ENCODE measurements at places on chromosomes 7 and 10.

GRCh38 chr10:112269266-112269665 lies 13.9 kb upstream of the TECTB start:
- no peak for DNase-seq

GRCh38 chr10:125878957-125879835 lies 1.9 kb downstream of the DHX32 start:
- no peak for DNase-seq

GRCh38 chr7:26583094-26583648 lies 281.2 kb downstream of the SKAP2 start:
- no peak for DNase-seq

GRCh38 chr7:92750447-92750839 lies 85.9 kb downstream of the CDK6 start:
- no peak for DNase-seq

GRCh38 chr7:50657912-50658311 lies 92.7 kb upstream of the DDC start:
- no peak for DNase-seq

DNA sequence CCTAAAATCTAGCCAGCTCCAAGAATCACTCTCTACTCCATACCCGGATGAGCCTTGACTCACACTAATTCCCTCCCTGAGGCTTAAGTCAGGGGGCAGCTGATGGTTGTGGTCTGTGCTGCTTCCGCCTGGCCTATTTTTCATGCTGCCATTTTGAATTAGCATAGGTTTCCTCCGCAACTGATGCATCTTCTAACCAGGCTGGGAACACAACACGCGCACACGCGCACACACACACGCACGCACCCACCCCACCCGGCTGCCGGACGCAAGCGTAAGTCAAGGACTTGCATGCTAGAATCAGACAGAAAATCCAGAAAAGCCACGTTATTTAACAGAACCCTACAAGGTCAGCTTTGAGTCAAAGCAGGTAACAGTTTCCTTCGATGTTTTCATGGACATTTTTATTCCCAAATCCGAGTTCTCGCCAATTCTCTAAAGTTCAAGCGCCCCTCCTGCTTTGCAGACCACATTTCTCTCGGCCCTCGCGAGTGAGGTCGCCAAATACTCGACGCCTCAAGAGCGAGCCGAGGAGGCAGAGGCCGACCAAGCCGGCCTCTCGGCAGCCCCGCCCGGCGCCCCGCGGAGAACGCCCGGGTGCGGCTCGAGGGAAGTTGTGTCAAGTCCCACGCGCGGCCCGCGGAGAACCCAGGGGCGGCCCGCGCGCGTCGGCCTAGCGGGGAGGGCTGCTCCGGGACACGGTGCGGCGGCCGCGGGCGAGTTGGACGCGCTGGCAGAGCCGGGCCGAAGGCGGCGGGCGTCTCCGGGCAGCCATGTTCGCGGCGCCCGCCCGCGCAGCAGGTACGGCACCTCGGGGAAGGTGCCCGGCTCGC lies 961 bp downstream of the SCRN1 start:
- no peak for DNase-seq

- no peak for DNase-seq
Measured at GRCh38 chr10:123016228-123016627, 7.4 kb downstream of the ACADSB start.

DNA sequence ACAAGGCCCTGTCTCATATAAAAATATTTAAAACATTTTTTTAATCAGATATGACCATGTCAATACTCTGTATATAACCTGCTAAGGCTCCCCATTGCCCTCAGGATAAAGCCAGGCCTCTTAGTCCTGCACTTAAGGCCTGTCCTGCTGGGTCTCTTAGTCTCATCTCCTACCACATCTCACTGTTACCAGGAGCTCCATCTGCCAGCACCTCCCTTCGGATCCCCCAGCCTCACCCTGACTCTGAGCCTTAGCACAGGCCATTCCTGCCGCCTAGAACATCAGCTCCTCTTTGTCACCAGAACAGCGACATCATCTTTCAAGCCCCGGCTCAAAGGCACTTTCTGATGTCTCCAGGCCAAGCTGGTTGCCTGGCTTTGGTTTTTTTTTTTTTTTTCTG lies 25.7 kb upstream of the GTF2IRD1 start:
- no peak for DNase-seq

- DNase-seq = no peak
Measured at GRCh38 chr10:11381023-11381422, 230.4 kb downstream of the USP6NL start.

GRCh38 chr10:97718178-97718577 lies 4.6 kb downstream of the MARVELD1 start:
- no peak for DNase-seq

DNA sequence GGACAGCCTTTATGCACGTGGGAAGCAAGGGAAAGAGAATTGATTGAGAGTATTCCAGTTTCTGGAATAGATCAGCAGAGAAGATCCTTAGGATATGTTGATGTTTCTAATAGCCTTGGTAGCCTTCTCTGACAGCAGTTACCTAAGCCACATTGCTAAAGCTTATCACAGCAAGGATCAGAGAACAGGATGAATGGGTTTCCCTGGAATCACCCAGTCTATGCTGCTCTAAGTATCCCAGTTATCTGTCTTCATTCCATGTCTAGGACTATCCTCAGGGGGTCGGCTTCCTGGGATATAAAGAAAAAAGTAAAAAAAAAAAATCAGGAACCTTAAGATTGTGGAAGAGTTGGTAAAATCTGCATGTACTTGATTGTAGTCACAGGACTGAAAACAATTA lies 352.0 kb upstream of the AKR1E2 start:
- DNase-seq = no peak

DNA sequence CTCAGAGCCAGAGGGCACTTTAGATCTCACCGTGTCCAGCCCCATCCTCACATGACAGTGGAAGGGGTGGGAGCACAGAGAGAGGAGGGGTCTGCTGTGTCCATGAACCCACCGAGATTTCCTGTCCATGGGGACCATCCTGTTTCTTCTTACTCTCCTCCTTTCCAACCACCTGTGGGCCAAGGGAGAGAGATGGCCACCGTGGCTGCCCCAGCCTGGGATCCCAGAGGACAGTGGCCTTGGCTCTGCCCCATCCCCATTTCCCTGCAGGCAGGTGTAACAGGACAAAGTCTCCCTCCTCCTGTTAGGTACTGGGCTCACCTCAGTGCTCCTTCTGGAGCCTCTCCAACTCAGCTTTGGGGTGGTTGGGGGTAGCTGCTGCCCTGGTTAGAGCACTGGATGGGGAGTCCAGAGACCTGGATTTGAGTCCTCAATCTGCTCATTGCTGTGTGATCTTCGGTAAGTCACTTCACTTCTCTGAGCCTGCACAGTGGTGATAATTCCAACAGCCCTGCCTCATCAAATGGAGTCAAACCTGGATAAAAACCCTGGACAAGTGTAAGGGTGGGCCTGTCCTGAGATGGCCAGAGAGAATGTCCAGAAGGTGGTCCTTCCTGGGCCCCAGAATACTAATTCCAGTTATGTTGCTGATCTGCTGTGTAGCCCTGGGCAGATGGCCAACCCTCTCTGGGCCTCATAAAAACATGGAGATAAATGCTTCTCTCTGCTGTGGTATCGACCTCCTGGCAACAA lies 17.8 kb upstream of the PCBD1 start:
- DNase-seq = no peak

GRCh38 chr7:39430441-39430840 lies 135.8 kb upstream of the YAE1 start:
- DNase-seq = no peak

DNA sequence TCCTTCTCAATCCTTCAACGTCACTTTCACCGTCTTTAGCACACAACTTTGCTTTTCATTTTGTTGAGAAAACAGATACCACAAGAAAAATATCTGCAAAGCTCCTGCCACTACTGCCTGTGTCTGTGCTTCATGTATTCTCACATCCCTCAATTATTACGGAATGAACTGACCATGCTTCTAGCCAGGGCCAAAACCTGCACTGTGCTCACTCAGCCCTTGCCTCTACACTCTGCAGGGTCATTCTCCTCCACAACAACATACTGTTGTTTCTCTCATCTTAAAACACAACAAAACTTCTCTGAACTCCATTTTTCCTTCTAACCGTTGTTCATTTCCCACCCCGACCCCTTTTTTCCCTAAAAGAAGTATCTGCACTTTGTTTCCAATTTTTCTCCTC lies 29.5 kb downstream of the BMPR1A start:
- no peak for DNase-seq

DNA sequence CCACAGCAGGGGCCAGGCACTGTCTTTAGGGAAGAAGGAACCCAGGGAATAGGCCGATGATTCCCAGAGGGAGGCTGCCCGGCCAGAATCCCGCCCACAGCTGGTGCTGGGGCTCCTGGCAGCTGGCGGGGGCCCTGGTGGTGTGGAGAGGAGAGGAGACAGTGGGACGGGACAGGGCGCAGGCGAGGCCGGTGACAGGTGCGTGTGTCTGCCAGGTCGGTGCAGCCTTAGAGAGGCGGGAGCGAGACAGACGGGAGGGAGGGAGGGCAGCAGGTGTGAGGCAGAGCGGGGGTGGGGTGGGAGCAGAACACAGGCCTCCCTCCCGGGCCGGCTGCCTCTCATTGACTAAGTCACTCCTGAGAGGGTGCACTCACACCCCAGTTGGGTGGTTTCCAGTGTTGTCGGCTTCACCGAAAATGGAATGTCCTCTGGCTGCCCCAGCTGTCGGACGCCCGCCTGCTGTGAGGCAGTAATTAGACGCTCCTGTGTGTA lies 55.2 kb downstream of the ELFN1 start:
- DNase-seq = no peak

GRCh38 chr10:126123466-126123865 lies 227.1 kb downstream of the FANK1 start:
- DNase-seq = no peak

GRCh38 chr10:131512852-131513251 lies 201.3 kb upstream of the TCERG1L start:
- DNase-seq = no peak

DNA sequence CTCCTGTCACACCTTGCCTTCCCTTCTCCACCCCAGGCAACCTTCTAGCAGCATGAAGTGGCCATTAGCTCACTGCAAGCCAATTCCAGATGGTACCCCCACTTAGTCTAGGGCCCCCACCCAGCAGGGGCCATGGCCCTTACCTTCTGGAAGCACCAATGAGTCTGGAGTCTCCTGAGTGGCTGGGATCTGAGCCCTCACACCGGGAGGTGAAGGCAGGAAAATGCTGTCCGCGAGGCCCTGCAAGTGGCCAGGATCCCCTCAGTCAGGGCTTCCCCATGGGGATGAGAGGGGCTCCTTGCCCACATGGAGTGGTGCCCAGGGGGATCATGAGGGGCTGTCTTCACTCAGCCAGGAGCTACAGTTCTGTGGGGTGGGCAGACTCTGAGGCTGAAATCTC lies 4.6 kb downstream of the AQP1 start:
- DNase-seq = no peak

- no peak for DNase-seq
Measured at GRCh38 chr7:80093349-80093748, 41.3 kb upstream of the GNAI1 start.

DNA sequence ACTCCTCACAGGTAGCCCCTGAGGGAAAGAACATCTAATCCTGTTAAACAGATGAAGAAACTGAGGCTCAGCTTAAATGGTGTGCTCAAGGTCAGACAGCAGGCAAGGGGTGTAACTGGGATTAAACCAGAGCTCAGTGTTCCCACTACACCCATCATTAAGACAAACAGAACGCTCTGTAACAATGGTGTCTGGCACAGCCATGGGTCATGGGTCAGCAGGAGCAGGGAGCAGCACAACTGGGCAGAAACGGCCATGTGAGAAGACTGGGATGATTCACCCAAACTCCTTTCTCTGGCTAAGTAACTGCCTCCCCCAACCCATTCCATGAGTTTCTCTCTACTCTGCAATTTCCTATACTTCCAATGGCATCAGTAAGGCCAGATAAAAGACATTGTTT lies 85.5 kb upstream of the PDE1C start:
- no peak for DNase-seq

DNA sequence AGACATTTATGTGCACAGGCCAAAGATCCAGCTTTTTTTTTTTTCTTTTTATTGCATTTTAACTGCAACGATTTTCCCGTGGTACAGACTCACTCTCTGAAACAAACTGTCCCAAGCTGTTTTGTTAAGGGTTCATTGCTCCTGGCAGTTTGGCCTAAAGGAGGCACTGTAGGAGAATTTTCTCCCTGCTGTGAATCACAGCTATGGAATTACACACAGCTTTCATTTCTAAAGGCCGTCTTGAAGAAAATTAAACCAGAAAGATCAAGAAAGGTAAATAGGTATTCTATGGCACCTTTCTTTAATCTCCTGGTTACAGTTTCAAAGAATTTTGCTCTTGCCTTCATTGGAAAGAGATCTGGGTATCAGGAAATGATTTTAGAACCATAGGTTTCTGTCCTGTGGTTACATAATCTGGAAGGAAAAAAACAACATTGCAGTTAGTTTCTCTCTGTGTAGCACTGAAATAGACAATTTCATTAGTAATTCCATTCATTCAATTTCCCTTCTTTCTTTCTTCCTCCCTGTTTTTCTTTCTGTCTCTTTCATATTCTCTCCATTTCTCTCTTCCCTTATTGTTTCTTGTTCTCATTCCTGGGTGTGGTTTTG lies 51.2 kb downstream of the PDK4 start:
- no peak for DNase-seq

GRCh38 chr7:155590215-155591018 lies 44.1 kb upstream of the CNPY1 start:
- no peak for DNase-seq

- DNase-seq = no peak
Measured at GRCh38 chr7:31254926-31255325, 85.6 kb downstream of the NEUROD6 start.

DNA sequence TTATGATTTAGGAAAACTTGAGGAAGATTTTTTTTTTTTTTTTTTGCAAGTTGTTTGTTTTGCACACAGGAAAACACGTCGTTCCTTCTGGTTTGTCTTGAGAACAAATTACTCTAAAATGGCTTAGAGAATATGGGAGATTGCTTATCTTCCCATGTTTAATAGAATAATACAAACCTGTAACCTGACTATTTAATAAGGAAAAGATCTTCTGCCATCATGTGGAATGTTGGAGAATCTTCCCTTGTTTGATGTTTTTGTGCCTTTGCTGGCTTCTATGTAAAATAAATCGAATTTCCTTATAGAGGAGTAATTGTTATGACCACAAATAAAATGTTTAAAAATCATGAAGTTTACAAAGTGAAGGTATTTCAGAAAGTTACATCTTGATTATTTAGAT lies 818.8 kb downstream of the GATA3 start:
- no peak for DNase-seq
